ENCODE measurements at places on chromosomes 7 and 10. TPM values are rescaled to one million over a fixed set of nuclear protein-coding genes. Genes with fewer than 3 reads are reported as not detected.

DNA sequence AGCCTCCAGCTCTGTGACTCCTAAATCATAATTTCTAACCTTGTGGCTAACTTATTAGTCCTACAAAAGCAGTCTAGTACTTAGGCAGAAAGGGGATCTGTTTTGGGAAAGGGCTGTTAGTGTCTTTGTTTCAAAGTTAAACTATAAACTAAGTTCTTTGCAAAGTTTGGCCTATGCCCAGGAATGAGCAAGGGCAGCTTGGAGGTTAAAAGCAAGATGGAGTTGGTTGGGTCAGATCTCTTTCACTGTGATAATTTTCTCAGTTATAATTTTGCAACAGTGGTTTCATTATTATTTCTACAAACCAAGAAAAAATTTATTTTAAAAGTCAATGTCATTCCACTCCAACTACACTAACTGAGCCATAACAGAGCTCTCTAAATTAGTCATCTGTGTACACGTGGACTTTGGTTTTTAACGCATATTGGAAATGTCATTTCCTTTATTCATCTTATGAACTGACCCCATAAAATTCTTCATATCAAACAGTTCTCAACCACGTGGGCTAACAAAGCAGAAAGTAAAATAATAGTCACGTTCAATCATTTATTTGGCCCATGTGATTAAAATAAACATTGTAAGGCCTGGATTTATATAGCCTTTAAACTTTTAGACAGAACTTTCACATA lies 143.2 kb upstream of the C7orf33 start:
- no peak for DNase-seq

GRCh38 chr10:99660662-99661376 lies 1.5 kb downstream of the ENTPD7 start:
- no peak for DNase-seq

GRCh38 chr10:43197834-43198681 lies 59.8 kb downstream of the CSGALNACT2 start:
- no peak for DNase-seq

DNA sequence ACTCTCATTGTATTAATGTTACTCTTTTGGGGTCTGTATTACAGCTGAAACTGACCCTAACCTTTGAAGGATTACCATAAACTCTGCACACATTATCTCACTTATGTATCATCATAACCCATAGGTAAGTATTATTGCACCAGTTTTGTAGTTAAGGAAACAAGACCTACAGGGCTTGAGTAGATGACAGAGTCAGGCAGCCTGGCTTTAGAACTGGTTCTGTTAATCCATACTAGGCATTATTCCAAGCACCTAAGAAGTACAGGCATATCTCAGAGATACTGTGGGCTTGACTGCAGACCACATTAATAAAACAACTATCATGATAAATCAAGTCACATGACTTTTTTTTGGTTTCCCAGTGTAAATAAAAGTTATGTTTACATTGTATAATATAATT lies 17.1 kb upstream of the AKR1B1 start:
- DNase-seq: no peak

DNA sequence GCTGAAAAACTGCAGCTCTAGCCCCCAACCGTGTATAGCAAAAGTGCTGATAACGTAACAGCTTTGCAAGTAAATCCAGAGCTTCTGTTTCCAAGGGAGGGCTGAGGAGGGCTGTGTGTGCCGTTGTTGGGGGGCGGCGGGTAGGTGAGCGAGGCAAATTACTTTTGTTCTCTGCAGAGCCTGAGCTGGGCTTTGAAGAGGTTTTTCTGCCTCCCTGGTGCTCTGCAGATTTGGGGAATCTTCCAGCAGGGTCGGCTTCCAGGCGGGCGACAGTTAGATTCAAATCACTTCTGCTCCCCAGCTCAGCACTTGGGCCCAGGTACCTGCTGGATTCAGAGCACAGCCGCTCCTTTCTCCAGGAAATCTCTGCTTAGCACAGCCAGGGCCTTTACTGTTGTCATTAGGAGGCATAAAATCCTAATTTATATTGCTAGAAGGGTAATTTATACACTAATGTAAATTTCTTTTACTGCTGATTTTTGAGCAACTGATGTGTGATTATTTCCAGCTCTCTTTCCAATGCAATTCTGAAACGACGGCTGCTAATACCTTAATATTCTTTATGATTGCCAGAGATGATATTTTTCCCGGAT lies 442.4 kb downstream of the TYW1 start:
- no peak for DNase-seq

GRCh38 chr10:51707821-51708424 lies 8.5 kb upstream of the CSTF2T start:
- no peak for DNase-seq

- DNase-seq: no peak
These were observed 94.4 kb upstream of the KIF5B start for GRCh38 chr10:32150532-32151101.

DNA sequence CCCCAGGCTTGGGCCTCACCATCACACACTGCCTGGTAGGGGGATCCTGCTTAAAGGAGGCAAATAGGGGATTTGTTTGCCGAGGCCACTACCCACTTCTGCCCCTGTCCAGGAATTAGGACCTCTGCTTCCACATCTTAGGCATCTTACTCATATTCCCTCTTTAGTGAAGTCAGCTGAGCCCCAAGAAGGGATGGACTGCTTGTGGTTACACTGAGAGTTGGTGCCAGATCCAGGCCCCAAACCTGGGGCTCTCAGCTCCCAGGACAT lies 1.6 kb upstream of the GPRIN2 start:
- no peak for DNase-seq

GRCh38 chr10:73900064-73900463 lies 10.9 kb upstream of the PLAU start:
- no peak for DNase-seq

DNA sequence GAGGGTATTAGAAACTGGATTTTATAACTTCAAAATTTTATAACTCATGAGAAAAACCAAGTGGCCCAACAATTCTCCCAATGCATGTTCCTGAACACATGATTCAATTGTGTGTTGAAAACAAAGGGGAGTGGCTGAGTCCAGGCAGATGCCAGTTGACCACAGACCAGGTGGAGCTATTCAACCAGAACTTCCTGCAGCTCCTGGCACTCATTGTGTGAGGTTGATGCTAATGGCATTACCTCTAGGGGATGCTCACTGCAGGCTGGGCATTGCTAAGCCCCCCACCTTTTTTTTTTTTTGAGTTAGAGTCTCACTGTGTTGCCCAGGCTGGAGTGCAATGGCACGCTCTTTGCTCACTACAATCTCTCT lies 20.3 kb downstream of the MYOF start:
- DNase-seq: no peak

DNA sequence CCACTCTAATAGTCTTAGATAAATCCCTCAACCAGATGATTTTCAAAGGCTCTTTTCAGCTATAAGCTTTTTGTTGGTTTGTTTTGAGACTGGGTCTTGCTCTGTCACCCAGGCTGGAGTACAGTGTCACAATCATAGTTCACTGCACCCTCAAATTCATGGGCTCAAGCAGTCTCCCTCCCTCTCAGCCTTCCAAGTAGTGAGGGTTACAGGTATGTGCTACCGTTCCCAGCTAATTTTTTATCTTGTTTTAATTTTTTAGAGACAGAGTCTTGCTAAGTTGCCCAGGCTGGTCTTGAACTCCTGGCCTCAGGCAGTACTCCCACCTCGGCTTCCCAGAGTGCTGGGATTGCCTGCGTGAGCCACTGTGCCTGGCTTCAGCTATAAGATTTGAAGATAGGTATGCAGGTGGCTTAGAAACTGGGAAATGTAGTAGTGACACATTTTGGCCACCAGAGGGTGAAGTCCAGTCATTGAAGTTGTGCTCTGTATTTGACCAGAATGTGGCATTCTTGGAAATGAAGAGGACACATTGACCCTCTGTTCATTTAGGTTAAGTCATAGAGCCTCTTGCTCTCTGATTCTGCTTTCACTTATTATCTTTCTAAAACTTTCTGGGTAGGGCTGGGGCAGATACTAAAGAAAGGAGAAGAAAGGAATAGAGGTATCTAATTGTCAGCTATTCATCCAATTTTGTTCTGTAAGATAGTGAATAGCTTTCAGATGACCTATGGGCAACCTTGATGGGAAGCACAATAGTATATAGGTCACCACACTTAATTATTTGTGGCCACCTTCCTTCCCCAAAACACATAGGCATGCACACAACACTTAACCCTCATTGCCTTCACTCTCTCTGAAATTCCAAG lies 36.0 kb downstream of the R3HCC1L start:
- DNase-seq: no peak

DNA sequence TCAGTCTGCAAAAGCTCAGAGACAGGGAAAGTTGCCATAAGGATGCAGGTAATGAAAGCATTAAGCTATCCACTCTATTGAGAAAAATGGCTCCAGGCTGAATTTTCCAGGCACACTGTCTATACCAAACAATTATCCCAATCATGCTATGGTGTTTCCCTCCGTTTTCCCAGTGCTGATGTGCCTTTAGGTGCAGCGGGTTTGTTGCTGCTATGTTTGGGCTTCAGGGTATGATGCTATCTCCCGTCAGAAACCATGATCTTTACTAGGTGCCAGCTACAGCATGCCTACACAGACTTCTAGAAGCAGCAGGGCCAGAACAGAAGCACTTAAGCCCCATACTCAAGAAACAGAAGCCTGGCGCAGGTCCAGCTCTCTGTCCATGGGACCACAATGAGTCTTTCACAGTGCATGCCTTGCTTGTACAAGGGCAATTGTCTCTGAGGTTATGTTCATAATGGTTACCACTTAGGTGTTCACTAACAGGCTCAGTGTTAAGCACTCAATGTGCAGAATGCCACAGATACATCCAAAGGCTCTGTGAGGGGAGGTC lies 19.4 kb downstream of the STEAP1B start:
- DNase-seq: no peak

- DNase-seq: no peak
These were observed 10.7 kb downstream of the IKZF5 start for GRCh38 chr10:122997864-122998263.

The SPAM1 gene
- not detected for polyA plus RNA-seq

The LRRD1 gene
- polyA plus RNA-seq: 0.44 TPM

The VPS37D gene
- polyA plus RNA-seq: 2.8 TPM

The OR2A5 gene
- polyA plus RNA-seq: not detected
